Stimulated activated CD4-positive, alpha-beta T cell treated with anti-CD3 and anti-CD28 coated beads, TNF-alpha, amount 100 ng/mL, for 1 hour (primary cell): ENCODE measurements at places on chromosomes 7 and 10.
A peak's percentile ranks its signal among the peaks of the same experiment; 100 is the strongest.

GRCh38 chr7:155725006-155725355 is 80.5 kb downstream of the RBM33 start:
- no peak for DNase-seq

DNA sequence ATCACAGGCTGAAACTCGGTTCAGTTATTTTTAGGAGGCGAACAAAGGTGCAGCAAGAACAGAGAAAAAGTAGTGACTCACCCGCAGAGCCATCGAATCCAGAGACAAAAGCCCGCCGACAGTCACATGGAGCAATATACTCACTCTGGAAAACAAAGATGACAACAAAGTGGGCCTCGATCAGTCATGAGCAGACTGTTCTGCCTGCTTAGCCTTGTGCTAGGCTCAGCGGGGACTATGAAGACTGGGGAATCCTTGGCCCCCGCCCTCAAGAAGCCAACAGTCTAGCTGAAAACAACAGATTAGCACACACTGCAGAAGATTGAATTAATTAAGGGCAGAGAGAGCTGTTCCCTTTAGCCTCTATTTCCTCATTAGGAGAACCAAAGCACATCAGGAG is 30.4 kb downstream of the XPNPEP1 start:
- no peak for DNase-seq

DNA sequence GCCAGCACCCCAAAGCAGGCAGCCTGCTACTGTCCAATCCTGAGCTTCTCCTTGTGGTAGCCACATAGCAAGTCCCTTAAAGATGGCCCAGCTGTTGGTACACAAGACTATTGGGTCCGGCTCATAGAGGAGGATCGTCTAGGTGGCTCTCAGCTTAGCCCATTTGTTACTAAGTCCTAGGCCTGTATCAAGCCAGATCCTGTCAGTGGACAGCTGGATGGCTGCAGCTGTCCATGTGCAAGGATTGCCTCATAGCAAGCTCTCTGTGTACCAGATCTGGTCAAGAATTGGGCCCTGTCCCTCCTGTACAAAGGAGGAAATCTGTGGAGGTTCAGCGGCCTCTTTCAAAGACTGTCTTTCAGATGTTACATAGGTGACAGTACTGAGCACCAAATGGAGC is 12.2 kb upstream of the TMEM168 start:
- no peak for DNase-seq

- DNase-seq, result no peak
Observed at GRCh38 chr10:60353519-60354258, 36.0 kb downstream of the ANK3 start.

GRCh38 chr10:103038570-103038969 is 120.5 kb downstream of the CNNM2 start:
- DNase-seq, result no peak

DNA sequence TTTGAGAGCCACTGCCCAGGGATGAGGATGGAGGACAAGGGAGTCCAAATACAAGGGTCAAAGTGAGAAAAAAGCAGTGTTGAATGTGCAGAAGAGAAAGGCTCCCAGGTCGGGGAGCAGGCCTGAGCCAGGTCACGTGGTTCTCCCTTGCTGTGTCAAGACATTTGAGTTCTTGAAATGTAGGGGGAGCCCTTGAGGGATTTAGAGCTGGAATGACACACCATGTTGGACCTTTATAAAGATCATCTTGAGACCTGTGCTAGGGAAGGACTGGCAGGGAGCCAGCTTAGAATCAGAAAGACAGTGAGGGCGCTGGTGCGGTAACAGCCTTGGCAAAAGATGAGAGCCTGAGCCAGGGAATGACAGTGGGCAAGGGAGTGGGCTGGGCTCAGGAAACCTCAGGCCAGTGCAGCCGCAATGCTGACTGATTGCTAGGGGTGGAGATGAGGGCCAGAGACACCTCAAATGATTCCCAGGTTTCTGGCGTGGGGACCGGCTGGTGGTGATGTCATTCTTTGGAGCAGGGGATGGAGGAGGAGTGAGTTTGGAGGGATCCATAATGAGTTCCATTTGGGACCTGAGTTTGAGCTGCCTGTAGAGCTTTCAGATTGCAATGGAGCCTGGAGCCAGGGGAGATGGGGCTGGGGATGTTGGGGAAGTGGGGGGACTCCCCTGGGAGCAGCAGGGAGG is 120.1 kb downstream of the PTPN20 start:
- DNase-seq, result no peak

- DNase-seq, result no peak
Observed at GRCh38 chr7:25007668-25008067, 27.7 kb upstream of the OSBPL3 start.

DNA sequence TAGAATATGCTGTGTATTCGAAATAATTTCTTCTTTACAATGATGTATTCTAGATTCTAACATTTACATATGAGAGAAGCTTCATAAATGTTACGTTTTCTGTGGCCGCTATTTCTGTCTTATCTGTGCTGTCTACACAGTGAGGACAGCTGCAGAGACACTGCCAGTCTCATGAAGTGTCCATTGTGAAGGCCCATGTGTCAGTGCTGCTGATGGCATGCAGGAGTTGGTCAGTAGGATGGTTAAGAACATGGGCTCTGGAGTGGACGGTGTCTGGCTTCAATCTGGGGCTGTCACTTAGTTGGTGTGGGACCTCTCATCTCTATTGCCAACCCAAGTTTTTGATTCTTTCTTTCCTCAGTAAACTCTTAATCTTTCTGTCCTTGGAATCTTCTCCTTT is 137.3 kb downstream of the SDK1 start:
- DNase-seq, result no peak

DNA sequence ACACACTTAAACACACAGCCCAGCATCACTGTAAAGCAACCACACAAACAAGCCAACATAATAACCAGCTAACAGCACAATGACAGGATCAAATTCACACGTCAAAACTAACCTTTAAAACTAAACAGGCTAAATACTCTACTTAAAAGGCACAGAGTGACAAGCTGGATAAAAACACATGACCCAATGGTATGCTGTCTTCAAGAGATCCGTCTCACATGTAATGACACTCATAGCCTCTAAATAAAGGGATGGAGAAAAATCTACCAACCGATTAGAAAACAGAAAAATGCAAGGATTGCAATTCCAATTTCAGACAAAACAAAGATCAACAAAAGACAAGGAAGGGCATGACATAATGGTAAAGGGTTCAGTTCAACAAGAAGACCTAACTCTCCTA is 17.2 kb upstream of the PRSS58 start:
- DNase-seq, result no peak

GRCh38 chr7:7231865-7232264 is 49.5 kb downstream of the C1GALT1 start:
- DNase-seq, result no peak

GRCh38 chr7:10239695-10240345 is 733.9 kb upstream of the PHF14 start:
- no peak for DNase-seq

DNA sequence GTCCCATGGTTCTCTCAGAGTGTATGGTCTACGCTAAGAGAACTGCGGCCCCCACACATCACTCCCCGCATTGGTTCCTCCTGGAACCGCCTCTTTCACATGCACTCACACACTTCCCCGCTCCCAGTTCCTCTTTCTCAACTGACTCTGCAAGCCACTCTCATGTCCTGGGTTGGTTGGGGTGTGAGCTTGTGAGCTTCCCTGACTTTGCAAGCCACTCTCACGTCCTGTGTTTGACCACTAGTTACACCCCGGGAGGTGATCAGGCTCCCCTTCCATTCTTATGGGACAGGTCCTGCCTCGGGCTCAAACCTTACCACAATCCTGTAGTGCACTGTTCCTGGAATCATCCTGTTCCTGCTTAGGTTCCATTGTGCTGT is 105.0 kb downstream of the TRIM24 start:
- DNase-seq, result no peak

- no peak for DNase-seq
Observed at GRCh38 chr10:45063591-45064231, 63.0 kb downstream of the ZNF22 start.

DNA sequence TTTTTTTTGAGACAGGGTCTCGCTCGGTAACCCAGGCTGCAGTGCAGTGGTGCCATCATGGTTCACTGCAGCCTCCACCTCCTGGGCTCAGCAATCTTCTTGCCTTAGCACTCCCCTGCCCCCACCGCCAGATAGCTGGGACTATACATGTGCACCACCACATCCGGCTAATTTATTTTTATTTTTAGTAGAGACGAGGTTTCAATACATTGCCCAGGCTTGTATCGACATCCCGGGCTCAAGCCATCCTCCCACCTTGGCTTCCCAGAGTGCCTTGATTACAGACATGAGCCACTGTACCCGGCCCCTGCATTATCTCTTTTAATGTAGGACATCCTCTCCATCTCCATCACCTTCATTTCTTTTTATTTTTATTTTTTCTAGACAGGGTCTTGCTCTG is 213.3 kb downstream of the CUX1 start:
- DNase-seq, result no peak

GRCh38 chr7:47940088-47941013 is 7.9 kb downstream of the PKD1L1 start:
- no peak for DNase-seq

- no peak for DNase-seq
Observed at GRCh38 chr7:815284-816216, 16.7 kb upstream of the SUN1 start.

- no peak for DNase-seq
Observed at GRCh38 chr7:129569811-129570215, 41.7 kb upstream of the NRF1 start.

GRCh38 chr10:126041804-126042231 is 145.5 kb downstream of the FANK1 start:
- peak; percentile 7 for DNase-seq

GRCh38 chr10:130363051-130363450 is 226.9 kb downstream of the GLRX3 start:
- no peak for DNase-seq

GRCh38 chr7:572416-573268 is 53.0 kb upstream of the PDGFA start:
- no peak for DNase-seq

- no peak for DNase-seq
Observed at GRCh38 chr7:75937958-75938786, 23.2 kb downstream of the POR start.

DNA sequence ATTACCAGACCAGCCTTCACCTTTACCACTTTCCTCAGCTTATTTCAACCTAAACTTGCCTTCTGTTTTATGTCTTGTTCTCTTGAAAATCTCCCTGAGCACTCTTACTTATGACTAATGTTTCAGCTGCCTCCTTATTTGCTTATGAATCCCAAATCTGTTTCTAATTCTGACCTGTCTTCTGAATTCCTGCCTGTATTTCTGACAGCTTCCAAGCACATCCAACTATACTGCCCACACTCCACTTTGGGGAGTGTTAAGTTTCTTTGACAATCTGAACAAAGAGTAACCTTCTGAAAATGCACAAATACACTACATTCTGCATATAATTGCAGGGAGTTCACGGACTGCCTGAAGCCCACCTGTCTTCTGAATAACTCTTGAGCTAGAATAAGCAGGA is 48.7 kb downstream of the ARMC3 start:
- no peak for DNase-seq

DNA sequence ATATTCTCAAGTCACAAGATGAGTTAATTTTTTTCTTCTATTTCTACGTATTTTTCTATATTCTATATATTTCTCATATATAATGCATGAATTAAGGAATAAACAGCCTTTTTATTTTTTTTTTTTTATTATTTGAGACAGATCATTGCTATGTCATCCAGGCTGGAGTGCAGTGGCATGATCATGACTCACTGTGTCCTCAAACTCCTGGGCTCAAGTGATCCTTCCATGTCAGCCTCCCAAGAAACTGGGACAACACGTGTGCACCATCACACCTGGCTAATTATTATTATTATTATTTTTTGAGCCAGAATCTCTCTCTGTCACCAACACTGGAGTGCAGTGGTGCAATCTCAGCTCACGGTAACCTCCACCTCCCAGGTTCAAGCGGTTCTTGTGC is 1.5 kb downstream of the CLDN12 start:
- no peak for DNase-seq

- DNase-seq, result no peak
Observed at GRCh38 chr10:692682-693351, 3.3 kb upstream of the DIP2C start.

- DNase-seq, result no peak
Observed at GRCh38 chr10:67518756-67519155, 177.2 kb downstream of the CTNNA3 start.

GRCh38 chr10:110919349-110919931 is at the start of gene SHOC2:
SHOC2 (plus strand) TSS chr10:110919604; CDS start chr10:110964359, 44,755 bp downstream.
- peak; percentile 97 for DNase-seq

- DNase-seq, result no peak
Observed at GRCh38 chr10:87960230-87960629, 96.8 kb downstream of the PTEN start.

DNA sequence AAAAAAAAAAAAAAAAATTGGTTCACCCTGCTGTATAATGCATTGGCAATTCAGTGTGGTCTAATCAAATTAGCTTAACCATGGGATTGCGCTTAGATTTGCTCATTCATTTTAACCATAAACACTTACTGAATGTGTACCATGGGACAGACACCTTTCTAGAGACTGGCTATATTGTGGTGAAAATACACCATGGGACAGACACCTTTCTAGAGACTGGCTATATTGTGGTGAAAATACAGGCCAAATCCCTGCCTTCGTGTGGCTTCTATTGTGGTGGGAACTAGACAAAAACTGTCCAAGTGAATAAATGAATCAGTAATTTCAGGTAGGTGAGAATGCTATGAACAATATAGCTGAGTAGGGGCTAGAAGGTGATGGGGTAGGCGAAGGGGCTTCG is 10.2 kb upstream of the REPIN1 start:
- DNase-seq, result no peak

- no peak for DNase-seq
Observed at GRCh38 chr7:140940898-140941297, 16.2 kb upstream of the BRAF start.

DNA sequence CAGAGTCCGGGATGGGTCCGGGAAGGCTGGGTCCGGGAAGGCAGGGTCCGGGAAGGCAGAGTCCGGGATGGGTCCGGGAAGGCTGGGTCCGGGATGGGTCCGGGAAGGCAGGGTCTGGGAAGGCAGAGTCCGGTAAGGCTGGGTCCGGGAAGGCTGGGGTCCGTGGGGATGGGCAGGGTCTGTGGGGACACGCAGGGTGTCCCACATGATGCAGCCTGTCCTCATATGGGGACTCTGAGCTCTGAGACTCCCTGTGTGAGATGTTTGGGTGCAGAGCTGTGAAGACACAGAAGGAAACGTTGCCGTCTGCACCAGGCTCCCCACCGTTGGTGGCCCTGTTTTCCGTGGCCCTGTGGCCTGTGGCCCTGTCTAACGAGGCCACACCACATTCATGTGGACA is 45.7 kb upstream of the ADGRA1 start:
- no peak for DNase-seq

DNA sequence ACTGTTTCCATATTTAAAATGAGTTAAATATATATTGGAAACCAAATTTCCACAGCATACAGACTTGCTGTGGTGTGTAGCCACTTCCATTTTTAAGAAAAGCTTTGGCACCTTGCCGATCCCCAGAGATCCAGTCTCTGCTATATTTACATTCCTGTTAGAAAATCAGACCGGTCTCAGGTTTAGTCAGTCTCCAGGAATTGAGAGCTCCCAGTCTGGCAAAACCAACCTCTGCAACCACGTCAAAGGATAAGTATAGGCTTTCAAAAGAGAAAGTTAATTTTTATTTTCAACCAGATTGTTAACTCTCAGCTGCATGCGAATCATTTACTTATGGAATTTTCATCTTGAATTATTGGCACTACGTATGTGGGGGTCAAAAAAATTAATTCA is 28.2 kb downstream of the PUS7 start:
- DNase-seq, result no peak

GRCh38 chr7:95772771-95773581 is 622 bp downstream of the DYNC1I1 start:
- no peak for DNase-seq
